HFF-Myc (cell line): ENCODE measurements at places on chromosomes 16 and 17.

DNA sequence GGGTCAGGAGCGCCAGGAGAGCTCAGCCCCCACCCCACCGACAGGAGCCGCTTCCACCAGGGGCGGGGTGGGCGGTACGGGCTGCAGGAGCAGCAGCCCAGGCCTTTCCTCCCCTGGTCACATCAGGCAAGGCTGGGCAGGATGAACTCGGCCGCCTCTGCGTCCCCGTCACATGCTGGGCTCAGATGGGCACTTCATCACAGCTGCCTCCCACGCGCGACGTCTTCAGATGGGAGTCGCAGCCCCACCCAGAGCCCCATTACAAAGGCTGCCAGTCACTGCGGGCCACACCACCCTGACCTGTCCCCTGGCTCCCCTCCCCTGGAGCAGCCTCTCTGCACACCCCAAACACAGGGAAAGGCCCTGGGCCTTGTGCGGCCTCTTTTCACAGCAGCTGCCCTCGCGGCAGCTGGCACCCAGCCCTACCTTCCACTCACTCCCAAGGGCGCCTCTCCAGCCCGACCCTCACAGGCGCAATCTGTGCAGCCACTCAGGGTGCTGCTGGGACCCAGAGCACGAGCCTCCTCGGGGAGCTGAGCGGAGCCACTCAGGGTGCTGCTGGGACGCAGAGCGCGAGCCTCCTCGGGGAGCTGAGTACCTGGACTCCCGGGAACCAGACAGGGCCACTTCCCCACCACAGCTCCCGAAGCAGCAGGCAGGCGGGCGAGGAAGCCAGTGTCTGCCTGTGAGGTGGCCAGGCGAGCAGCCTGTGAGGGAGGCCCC is 4.7 kb downstream of the ZNF598 start:
- DNase-seq = no peak

DNA sequence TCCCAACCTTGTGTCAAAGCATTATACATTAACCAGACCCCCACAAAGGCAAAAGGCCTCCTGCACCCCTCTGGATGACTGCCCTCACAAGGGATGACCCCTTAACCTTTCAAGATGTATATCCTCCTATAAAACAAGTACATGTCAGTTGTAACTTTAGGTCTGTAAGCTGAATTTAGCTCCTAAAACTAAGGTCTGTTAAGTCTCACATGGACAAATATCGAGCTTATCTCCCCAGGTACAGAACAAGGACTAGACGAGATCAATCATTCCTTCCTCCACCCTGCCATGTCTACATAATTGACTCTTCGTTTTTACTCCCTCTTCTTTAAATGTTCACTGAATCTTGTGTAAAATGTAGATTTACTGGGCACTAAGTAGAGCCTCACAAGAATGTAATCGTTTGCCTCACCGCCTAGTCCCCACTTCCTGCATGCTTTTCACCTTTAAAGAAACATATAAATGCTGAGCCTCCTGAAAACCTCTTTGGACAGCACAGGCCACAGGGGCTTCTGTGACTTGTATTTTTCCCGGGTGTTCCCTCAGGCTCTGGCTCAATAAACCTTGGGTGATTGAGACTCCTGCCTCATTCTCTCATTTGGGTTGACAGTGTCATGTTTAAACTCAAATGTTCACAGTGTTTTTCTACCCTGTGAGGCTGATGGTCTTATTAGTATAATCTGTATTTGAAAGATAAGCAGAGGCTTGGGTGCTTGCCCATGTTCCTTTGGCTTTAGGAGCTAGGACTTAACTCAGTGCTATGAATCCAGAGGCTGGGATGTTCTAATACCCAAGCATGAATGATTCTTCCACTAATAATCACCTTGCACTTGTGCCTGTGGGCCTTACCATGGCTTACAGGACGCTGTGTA is 37.6 kb downstream of the MMD start:
- DNase-seq = no peak

DNA sequence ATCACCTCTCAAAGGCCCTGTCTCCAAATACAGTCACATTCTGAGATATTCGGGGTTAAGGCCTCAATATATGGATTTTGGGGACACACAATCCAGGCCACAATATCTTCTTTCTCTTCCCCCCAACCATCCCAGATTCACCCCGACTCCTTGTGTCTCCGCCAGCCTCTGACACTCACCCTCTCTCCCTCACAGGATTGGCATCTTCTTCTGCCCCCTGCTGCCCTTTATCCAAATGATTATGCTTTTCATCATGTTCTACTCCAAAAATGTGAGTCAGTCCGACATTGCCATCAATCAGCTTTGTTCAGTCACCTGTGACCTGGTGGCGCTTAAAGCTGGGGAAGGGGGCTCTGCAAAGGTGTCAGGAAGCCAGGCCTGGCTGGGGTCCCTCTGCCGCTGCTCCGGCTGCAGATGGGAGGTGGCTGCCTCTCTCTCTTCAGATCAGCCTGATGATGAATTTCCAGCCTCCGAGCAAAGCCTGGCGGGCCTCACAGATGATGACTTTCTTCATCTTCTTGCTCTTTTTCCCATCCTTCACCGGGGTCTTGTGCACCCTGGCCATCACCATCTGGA is 35.1 kb downstream of the GDE1 start:
- DNase-seq = no peak

DNA sequence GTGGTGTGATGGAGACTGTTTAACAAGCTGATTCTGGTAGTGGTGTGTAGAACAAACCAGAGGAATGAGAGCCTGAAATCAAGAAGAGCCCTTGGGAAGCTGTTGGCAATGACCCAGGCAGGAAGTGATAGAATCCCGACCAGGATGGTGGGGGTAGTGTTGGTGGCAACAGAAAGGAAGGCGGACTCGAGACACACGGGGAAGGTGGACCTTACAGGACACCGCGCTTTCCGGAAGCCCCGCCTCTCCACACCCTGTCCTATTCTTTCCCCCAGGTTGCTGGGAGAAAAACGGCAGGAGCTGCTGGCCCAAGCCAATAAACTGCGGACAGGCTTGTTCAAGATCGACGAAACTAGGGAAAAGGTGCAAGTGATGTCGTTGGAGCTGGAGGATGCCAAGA is 30.0 kb upstream of the KDM6B start:
- DNase-seq = no peak

DNA sequence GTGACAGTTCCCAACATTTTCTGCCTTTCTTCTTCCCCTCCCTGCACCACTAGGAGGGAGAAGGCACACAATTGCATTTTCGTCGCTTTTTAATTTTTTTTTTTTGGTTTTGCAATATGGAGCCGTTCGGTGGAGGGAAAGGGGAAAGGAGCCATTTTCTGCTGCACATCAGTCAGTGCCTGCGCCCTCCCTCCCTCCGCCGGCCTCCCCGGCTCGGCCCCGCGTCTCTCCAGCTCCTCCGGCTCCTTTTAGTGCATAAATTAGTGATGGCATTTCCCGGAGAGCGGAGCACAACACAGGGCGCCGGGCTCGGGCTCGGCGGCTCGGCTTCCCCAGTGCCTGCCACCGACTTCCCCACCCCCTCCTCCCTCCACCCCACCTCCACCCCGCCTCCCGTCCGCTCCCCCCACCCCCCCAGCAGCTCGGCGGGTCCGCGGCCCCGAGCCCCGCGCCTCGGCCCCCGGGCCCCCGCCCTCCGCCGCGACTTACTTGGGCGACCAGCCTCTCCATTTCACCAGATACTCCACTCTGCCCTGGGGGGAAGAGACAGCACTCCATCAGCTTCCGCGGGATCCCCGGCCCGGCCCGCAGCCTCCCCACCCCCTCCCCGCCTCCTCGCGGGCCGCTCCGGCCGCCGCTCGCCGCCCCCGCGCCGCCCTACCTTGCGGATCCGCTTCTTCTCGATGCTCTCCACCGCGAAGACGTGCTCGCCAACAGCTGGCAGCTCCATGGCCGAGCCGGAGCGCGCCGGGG is 542 bp downstream of the CBX4 start:
- no peak for DNase-seq

DNA sequence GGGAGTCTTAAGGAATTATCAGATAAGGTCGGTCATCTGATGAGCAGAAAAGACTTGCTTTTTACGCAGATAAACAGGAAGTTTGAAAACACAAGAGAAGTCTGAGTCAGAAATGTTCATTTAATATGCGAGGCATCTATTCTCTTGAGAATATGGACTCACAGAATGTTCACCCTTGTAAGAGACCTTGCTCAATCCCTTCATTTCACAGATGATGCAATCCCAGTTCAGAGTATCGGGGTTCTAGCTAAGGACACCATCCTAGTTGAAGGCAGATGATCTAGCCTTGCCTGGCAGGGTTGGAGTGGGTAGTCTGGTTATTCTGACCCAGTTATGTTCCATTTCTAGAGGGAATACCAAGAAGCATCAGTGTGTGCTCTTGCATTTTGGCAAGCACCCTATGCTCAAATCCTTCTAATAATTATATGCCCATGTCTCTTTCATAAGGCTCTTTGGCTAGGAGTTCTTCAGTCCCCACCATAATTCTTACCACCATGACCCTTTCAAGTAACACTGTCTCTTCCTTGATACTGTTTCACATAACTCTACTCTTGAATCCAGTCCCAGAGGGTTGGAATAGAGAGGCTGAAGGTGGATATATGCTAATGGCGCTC is 42.5 kb downstream of the YPEL2 start:
- no peak for DNase-seq

- no peak for DNase-seq
Observed at GRCh38 chr17:3385869-3386816, at the start of gene OR3A2. Gene OR3A2 (minus strand): TSS chr17:3386308.
